ENCODE measurements at places on chromosomes 13 and 19.

DNA sequence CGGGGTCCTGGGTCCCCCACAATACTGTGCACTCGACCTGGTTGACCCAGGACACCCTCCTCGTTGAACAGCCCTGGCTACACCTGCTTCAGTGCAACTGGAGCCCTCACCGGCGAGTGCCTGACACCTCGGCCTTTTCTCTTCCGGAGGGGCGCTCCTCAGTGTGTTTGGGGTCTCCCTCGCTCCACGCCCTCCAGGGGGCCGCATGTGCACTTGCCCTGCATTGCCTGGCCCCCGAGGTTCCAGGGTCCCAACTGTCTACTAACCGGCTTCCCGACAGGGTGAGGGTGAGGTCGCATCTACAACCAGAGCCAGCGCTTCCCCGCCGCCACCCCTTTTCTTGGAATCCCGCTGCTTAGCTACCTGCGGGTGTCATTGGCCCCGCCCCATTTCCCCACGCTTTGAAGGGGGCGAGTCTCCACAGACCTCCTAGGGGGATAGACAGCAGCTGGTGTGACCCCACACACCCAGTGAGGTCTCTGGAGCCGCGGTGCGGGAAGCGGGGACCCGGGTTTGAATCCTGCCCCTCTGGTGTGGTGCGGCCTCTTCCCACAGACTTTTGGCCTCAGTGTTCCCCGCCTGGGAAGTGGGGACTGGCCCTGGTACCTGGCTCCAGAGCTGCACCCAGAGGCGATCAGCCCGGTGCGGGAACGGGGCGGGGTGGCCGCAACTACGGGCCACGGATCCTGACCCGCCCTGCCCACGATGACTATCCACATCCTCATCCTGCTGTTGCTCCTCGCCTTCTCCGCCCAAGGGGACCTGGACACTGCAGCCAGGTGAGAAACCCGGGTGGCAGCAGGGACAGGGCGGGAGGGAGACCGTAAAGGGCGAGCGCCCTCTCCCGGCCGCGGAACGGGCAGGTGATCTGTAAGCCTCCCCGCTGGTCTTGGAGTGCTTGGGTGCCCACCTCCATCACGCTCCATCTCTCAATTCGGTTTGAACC is at the start of gene ADM5:
ADM5 (plus strand) TSS at position 462 of the 946 bp plus-strand sequence; CDS start at position 706, 244 bp downstream.
- no peak for DNase-seq

DNA sequence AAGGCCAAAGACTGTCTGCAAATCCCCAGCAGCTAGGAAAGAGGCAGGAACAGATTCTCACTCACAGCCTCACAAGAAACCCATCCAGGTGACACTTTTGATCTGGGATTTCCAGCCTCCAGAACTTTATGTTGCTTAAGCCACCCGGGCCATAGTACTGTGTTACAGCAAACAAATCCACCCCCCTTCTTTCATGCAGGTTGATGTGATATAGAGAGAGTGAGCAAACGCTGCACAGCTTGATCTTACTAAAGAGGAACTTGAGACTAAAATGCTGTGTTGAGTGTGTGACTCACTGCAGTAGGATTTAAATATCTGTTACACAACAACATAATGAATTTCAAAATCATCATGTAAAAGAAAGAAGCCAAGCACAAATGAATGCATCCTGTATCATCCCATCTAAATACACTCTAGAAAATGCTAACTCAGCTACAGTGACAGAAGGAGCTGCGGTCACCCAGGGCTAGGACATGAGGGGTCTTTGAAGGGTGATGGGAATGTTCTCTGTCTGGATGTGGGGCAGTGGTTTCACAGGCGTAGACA is 32.2 kb downstream of the RCBTB2 start:
- DNase-seq: peak; percentile 92

DNA sequence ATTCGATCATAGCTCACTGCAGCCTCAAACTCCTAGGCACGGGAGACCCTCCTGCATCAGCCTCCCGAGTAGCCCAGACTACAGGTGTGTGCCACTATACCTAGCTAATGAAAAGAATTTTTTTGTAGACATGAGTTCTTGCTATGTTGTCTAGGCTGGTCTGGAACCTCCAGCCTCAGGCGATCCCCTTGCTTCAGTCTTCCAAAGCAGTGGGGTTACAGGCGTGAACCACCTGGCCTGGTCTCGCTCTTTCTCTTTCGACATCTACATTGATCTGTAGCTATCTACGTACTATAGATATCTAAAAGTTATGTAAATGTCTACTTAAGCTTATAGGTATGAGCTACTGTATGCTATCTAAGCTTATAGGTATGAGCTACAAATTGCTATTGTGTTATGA is 32.4 kb downstream of the NUMBL start:
- no peak for DNase-seq

DNA sequence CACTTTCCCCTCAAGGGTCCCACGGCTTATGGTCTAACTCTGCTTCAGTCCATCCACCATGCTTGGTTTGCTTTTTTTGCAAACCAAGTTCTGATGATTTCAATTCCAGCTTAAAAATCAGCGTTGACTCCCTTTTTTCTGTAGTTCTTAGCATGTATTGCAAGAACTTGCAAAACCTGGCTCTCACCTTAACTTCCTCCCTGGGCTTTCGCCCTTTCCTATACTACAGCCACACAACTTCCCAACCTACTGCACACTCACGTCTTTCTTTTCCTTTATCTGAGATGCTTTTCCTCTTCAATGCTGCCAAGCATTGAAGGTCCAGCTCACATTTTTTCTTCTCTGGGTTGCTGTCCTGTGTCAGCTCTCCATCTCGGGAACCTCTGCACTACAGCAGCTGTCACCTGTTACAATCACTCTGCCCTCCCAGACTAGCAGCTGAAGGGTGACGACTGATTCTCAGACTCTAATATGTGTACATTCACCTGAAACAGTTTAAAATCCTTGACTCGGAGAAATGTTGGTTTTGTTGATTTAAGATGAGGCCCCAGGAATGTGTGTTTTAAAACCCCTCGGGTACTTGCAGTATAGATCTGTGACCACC is 143.7 kb downstream of the FREM2 start:
- no peak for DNase-seq

DNA sequence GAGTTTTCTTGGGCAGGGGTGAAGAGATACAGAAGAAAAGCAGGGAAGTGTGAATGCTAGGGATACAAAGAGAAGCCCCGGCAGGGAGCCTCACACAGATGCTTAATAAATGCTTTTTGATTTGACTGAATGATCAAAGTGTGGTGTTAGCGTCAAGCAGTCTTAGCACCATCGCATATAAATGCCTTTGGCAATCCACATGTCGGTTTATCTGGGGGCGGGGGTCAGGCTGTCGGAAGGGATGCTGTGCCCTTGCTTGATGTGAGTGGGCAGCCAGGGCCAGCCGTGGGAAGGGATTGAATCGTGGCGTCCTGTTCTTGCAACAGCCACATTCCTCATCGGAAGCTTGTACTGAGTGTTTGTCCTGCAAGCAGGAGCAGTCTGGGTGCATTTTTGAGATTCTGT is 173.1 kb downstream of the LACC1 start:
- no peak for DNase-seq

DNA sequence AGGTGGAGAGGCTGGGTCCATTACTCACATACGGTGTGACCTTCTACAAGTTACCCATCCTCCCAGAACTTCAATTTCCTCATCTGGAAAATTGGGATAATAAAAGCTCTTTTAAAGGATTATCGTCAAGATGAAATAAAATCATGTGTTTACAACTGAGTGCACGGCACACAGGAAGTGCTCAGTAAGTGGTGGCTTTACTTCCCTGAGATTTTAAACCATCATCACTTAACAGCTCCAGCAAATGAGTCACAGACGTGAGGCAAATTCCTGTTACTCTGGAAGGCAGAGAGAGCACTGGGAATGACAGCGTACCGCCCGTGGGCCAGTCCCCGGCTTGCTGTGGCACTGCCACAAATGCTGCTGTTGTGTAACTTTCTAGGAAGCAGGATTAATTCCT is 64.1 kb downstream of the MRPL57 start:
- no peak for DNase-seq

- DNase-seq: no peak
Measured at GRCh38 chr19:51530616-51531015, 854 bp downstream of the SIGLEC6 start.

GRCh38 chr19:46913198-46913851 is 52.5 kb downstream of the ARHGAP35 start:
- DNase-seq: no peak

- no peak for DNase-seq
Measured at GRCh38 chr19:1647501-1648458, 4.6 kb downstream of the TCF3 start.

GRCh38 chr13:67416047-67416925 is 186.2 kb upstream of the PCDH9 start:
- DNase-seq: no peak

- DNase-seq: no peak
Measured at GRCh38 chr13:64186503-64187250, 2771.0 kb upstream of the PCDH20 start.

DNA sequence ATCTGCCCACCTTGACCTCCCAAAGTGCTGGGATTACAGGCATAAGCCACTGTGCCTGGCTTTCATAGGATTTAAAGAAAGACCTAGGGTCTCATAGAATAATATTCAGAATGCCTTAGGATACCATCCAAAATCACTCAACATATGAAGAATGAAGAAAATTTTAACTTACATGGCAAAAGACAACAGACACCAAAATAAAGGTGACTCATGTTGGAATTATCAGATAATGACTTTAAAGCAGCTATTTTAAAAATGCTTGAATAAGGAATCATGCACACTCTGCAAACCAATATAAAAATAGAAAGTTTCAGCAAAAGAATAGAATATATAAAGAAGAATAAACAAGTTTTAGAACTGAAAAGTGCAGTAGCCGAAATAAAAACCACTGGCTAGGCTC is 29.3 kb downstream of the ZNF566 start:
- DNase-seq: no peak

DNA sequence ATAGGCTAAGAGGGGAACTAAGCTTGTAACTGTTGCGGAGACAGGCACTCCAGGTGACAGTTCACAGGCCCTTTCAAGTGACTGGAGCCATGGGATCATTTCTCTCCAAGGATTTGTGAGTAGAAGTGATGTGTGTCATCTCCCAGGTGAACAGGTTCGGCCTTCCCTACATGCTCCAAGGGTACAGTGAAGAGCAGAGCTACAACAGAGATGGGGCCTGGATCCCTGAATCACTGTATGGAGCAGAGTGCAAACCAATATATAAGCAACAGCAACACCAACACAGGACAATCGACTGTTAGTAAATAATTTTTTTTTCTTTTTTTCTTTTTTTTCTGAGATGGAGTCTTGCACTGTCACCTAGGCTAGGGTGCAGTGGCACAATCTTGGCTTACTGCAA is 15.0 kb downstream of the ZSCAN18 start:
- no peak for DNase-seq

GRCh38 chr19:34577531-34578101 is 96.1 kb downstream of the WTIP start:
- no peak for DNase-seq

DNA sequence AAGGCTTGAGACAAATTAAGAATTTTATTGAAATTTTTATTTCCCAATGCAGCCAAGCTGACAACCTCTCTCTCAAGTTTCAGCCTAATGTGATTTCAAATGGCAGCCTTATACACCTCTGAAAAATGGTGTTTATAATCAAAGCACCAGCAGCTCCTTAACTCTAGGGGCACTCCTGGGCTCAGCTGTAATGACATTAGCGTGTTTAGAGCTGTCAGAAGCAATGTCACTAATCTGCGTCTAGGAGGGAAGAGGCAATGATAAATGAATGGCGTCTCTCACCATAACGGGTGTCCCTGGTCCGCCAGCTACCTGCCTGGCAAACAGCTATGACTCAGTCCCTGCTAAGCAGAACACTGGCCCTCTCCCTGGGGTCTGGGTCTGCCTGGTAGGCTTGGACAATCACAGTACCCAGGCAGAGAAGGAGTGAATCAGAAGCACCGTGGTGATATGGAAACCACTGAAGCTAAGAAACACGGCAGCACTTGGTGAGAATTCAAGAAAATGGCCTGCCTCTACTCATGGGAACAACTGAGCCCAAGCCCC is 131.8 kb upstream of the VSTM2B start:
- no peak for DNase-seq

- DNase-seq: no peak
Measured at GRCh38 chr19:39834287-39834841, 402 bp upstream of the DYRK1B start.

GRCh38 chr13:98447881-98448641 is 128.8 kb downstream of the STK24 start:
- no peak for DNase-seq

- DNase-seq: no peak
Measured at GRCh38 chr19:51480590-51480989, 2.3 kb downstream of the CEACAM18 start.

- no peak for DNase-seq
Measured at GRCh38 chr13:40118337-40118736, 462.9 kb downstream of the COG6 start.

GRCh38 chr19:5282901-5283300 is 57.7 kb downstream of the PTPRS start:
- no peak for DNase-seq

DNA sequence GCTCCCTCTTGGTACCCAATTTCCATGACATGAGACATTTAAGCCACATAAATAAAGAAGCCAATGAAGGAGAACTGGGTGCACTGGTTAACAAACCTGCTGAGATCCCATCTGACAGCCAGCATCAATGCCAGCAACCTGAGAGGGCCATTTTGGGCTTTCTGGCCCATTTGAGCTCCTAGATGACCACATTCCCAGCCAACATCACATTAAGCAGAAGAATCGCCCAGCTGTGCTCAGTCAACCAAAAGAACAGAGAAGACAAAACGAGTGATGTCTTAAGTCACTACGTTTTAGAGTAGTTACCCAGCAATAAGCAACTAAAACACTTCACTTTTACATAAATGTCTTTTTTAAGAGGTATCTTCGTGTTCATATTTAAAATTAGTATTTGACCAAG is 21.9 kb downstream of the LCP1 start:
- no peak for DNase-seq

- DNase-seq: no peak
Measured at GRCh38 chr13:50449465-50449864, 394.0 kb downstream of the DLEU7 start.

- no peak for DNase-seq
Measured at GRCh38 chr13:66162470-66162869, 1067.7 kb downstream of the PCDH9 start.

- DNase-seq: no peak
Measured at GRCh38 chr13:49307365-49307764, 59.6 kb downstream of the CDADC1 start.

DNA sequence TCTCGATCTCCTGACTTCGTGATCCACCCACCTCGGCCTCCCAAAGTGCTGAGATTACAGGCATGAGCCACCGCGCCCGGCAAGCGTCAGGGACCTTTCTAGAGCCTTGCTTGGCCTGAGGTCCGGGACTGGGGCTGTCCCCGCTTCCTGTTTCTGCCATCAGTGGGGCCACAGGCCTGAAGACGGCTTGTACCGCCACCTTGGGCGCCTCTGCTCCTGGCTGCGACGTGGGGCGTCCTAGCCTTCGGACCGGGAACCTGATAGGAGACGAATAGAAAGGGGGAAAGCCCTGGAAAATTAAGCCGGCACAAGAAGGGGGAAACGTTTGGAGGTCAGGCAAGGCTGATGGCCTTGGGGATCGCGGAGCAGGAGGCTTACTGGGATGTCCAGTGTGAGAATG is 35.1 kb downstream of the RNF6 start:
- no peak for DNase-seq

- DNase-seq: no peak
Measured at GRCh38 chr13:29855784-29856183, 5.4 kb upstream of the UBL3 start.
